ENCODE measurements at places on chromosomes 3 and 15. TPM values are rescaled to one million over a fixed set of nuclear protein-coding genes. Genes with fewer than 3 reads are reported as not detected.

DNA sequence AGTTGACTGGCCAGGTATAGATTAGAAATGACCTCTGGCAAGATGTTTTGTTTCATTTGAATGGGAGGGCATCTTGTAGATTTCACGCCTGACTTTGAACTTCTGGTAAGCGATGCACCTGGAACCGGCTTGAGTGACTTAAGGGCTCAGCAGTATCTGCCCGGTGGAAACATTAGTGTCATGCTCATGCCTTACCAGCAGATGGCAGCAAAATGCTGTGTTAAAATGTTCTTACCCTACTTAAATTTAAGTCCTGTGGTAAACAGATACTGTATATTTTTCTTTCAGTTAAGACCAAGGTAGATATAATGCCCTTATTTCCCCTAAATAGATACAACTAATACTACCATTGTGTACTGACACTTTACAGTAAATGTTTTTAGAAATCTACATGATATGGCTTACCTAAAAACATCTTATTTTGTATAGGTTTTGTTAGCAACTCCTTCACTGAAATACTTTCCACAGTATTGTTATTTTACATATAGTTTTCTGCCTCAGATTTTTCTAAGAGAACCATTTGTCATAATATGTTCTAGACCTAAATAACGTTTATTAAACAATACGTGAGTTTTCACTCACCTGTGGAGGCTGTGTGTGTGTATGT, 25.5 kb downstream of the ASB7 start:
- no peak overlapping the region for H3K4me3 ChIP-seq
- H3K27ac ChIP-seq = no peak overlapping the region
- H3K36me3 ChIP-seq = peaks cover 20% of the 10 kb centered on the region
- DNase-seq = peak; percentile 72

DNA sequence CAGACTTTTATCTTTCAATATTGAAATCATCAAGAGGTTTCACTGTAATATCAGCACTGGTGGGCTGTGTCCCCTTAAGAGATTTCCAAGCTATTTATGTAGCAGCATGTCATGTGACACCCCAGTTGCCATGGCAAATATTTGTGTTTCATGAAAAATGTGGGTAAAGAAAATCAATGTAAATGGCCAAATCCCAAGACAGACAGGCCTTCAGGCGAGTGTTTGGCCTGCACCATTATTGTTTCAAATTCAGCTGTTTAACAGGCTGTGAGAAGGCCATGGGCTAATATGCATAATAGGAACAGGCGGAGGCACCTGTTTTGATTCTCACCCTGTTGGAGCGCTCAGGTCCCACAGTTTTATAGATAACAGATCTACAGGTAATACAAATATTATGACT, 104.2 kb downstream of the IQCH start:
- DNase-seq = no peak
- no peaks in the 10 kb centered on the region for H3K27me3 ChIP-seq
- no peak overlapping the region for H3K27ac ChIP-seq
- H3K36me3 ChIP-seq = no peaks in the 10 kb centered on the region
- H3K4me3 ChIP-seq = no peak overlapping the region

PAQR5 gene
- total RNA-seq = 0.05 TPM

ATP13A4 gene
- total RNA-seq = 3.3 TPM

SLC24A5 gene
- total RNA-seq = not detected

CATSPER2 gene
- total RNA-seq = 1.9 TPM

CHRFAM7A gene
- total RNA-seq = not detected

GRCh38 chr3:160355826-160356225, 43.2 kb downstream of the IFT80 start:
- no peak for DNase-seq
- no peaks in the 10 kb centered on the region for H3K27me3 ChIP-seq
- H3K4me1 ChIP-seq = no peaks in the 10 kb centered on the region
- peaks cover 26% of the 10 kb centered on the region for H3K36me3 ChIP-seq

DNA sequence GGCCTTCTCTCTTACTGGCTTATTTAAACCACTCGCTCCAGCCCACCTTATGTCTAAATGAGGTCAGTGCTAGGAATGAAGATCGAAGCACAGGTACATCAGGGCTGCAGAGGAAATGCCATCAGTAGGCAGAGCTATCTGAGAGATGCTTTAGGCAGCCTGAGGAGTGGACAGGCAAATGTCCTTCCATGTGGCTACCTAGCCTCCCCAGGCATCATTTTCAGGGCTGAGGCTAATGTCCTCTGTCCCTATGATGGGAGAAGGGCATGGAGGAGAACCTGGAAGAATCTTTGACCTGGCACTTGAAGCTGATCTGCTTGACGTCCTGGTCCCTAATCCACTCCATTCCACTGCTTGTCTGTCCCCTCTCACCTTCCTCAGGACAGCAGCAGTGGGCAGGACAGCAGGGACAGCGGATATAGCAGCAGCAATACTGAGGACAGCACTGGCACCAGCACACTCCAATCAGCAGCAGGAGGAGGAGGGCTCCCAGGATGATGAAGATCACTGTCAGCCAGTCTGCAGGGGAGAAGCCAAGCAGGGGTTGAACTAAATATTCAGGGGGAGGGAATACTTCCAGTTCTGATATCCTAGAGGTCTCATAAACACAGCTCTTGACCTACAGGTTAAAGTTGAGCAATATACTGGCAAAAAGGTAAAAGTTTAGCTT, 21.0 kb downstream of the ILDR1 start:
- no peak overlapping the region for H3K4me3 ChIP-seq
- no peak overlapping the region for H3K27ac ChIP-seq
- H3K4me1 ChIP-seq = peaks cover 29% of the 10 kb centered on the region
- H3K27me3 ChIP-seq = peaks cover 8% of the 10 kb centered on the region
- no peak for DNase-seq
- H3K36me3 ChIP-seq = no peaks in the 10 kb centered on the region

GRCh38 chr15:59322056-59322759, 50.5 kb downstream of the MYO1E start:
- H3K27ac ChIP-seq = no peak overlapping the region
- H3K36me3 ChIP-seq = no peaks in the 10 kb centered on the region
- H3K4me3 ChIP-seq = no peak overlapping the region
- no peaks in the 10 kb centered on the region for H3K27me3 ChIP-seq

TMCO5A gene
- total RNA-seq = not detected

- H3K27me3 ChIP-seq = peaks cover 2% of the 10 kb centered on the region
- H3K4me1 ChIP-seq = no peaks in the 10 kb centered on the region
- no peak for DNase-seq
Measured at GRCh38 chr15:52093539-52094510, 18.8 kb downstream of the BCL2L10 start.

- no peak overlapping the region for H3K4me3 ChIP-seq
- H3K27ac ChIP-seq = no peak overlapping the region
- peaks cover 45% of the 10 kb centered on the region for H3K27me3 ChIP-seq
- DNase-seq = no peak
Measured at GRCh38 chr3:57160765-57161538, 4.2 kb downstream of the IL17RD start.

ADAMTSL3 gene
- total RNA-seq = not detected

DNA sequence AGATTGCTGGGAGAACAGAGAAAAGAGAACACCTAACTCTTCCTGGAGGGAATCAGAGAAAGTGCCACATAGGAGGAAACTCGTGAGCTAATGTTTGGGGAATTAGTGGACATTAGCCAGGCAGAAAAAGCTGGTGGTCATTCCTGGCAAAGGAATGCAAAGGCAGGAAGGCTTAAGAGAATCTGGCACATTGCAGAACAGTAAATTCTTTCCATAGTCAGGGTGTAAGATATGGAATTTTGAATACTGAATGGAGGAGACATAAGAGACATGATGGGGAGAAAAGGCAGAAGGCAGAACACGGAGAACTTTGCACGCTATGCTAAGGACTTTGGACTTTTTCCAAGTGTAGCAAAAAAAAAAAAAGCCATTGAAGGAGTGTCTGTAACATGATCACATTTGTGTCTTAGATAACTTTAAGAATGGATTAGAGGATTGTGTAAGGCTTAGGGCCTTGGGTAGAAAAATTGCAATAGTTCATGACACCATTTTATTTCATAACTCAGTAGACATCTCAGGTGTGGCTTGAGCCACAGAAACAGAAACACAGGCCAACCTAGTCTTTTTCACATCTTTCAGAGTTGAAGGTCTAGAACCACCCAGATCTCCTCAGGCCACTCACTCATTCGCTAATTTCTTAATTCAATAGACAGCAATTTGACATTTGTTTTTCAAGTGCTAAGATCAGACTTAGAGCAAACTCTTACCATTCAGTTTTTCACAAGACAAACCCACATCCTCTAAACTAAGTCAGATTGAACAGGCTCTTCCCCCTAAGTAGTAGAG, 31.2 kb upstream of the CCDC80 start:
- peaks cover 49% of the 10 kb centered on the region for H3K4me1 ChIP-seq
- H3K4me3 ChIP-seq = no peak overlapping the region
- H3K27ac ChIP-seq = no peak overlapping the region
- peaks cover 19% of the 10 kb centered on the region for H3K27me3 ChIP-seq
- DNase-seq = no peak

- no peak for DNase-seq
- H3K4me3 ChIP-seq = no peak overlapping the region
- peaks cover 65% of the 10 kb centered on the region for H3K36me3 ChIP-seq
- no peaks in the 10 kb centered on the region for H3K27me3 ChIP-seq
Measured at GRCh38 chr3:9782770-9783169, 9.5 kb downstream of the TADA3 start.

GUCA1C gene
- total RNA-seq = not detected

DNA sequence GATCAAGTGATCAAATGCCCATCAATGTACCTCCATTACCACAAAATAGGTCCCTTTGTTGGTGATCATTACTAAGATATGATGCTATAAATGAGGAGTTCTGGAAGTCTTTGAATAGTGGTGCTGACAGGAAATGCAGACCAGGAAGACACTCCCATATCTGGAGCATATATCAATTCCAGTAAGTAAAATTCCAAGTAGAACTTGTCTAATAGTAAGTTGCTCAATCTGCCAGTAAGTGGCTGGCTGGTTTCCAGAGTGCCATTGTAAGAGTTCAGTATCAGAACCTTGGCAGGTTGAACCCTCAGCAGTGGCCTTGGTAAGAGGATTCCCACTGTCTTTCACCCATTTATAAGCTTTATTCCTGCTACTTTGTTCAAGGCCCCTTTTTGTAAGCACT, 379.9 kb upstream of the RBMS3 start:
- H3K36me3 ChIP-seq = no peaks in the 10 kb centered on the region
- H3K4me3 ChIP-seq = no peak overlapping the region
- DNase-seq = no peak
- H3K27me3 ChIP-seq = no peaks in the 10 kb centered on the region

DNA sequence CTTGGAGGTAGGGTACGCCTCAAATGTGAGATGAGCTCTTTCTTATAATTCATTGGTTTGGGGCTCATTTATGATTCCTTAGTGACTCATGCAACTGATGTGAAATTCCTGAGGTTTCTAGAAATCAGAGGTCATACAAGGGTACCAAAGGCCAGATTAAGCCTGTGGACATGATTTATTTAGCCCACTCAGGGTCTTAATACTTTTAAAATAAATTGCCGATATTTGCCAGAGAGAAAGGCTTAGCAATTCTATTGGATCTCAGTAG, 289.0 kb downstream of the NEK10 start:
- DNase-seq = no peak
- peaks cover 2% of the 10 kb centered on the region for H3K27me3 ChIP-seq
- H3K36me3 ChIP-seq = no peaks in the 10 kb centered on the region

- H3K27ac ChIP-seq = no peak overlapping the region
- H3K4me1 ChIP-seq = no peaks in the 10 kb centered on the region
- H3K36me3 ChIP-seq = no peaks in the 10 kb centered on the region
- no peak overlapping the region for H3K4me3 ChIP-seq
- no peak for DNase-seq
Measured at GRCh38 chr15:23734862-23735261, 47.8 kb upstream of the NDN start.
